Thoracic aorta (tissue), 2 donors: ENCODE measurements at places on chromosomes 7 and 10. TPM values are rescaled to one million over a fixed set of nuclear protein-coding genes. Genes with fewer than 3 reads are reported as not detected.

DNA sequence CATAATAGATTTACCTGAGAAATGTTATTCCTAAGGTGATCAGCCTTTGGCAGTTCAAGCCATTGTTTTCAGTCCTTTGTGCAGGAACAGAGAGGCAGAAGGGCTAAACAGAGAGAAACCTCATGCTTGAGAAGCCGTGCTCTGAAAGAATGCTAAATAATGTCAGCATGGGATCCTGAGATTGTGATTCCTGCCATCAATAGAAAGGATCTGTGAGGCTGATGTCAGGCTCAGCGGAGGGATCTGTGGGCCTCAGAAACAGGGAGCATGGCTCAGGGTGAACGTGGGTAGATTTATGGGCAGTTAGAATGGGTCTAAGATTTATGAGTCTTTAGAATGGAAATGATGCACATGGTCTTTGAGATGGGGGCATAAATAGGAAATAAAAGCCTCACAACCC lies 439.2 kb upstream of the IGFBP3 start:
- DNase-seq = no peak

The VKORC1L1 gene
- total RNA-seq = 20.9 TPM

- DNase-seq = no peak
These were observed 231.9 kb upstream of the PPP2R2D start for GRCh38 chr10:131668903-131669302.

GRCh38 chr7:15905251-15906040 lies 219.0 kb upstream of the MEOX2 start:
- no peak for DNase-seq

The ZRANB1 gene
- total RNA-seq = 30.9 TPM

The CLDN4 gene
- total RNA-seq = not detected

DNA sequence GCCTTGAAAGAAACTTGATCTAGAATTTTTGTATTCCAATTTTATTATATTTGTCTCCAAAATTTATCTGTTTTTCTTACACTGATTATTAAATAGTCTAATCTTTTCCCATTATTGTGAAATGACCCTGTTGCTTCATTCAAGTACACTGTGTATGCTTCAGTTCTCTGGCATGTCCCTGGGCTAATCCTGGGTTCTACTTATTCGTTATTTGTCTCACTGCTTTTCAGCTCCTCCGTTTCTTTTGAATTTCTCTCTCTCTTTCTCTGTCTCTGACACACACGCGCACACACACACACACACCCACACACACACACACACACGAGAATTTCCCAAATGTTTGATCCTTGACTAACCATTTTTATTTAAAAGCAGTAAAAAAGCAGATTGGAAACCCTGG lies 768.6 kb downstream of the NRG3 start:
- DNase-seq = no peak

The COL13A1 gene
- total RNA-seq = 34.1 TPM

The MBL2 gene
- total RNA-seq = not detected

DNA sequence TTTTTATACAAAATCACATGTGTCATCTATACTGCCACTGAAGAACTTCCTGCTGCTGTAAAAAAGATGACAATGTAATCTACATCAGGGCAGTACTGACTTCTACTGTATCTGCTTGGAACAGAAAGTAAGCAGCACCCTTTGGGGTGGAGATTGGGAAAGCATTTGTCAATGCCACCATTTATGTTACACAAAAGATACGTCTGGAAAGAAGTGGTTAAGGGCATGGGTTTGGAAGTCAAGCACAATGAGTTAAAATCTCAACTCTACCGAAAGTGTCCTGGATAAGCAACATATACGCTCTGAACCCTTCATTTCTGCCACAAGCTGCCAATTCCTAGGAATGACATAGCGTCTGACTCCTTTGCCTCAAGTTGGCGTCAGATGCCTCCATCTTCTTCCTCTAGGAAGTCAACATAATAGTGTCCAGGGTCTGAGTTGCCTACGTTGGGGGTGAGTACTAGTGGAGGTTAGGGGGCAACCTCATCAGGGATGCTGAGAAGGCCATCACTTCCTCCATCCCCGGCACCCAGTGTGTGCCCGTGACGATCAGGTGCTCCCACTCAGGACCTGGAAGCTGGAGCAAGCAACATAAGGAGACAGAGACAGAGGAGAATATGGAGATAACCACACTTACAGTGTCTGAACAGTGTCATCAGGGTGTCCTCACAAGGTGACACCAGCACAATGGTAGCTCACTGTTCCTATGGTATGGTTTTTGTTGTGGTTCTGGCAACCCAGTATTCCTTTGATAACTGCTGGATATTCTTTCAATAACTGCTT lies 58.3 kb downstream of the SGMS1 start:
- no peak for DNase-seq

- no peak for DNase-seq
These were observed 45.4 kb downstream of the ST7 start for GRCh38 chr7:116998567-116999175.

The EVX1 gene
- not detected for total RNA-seq

DNA sequence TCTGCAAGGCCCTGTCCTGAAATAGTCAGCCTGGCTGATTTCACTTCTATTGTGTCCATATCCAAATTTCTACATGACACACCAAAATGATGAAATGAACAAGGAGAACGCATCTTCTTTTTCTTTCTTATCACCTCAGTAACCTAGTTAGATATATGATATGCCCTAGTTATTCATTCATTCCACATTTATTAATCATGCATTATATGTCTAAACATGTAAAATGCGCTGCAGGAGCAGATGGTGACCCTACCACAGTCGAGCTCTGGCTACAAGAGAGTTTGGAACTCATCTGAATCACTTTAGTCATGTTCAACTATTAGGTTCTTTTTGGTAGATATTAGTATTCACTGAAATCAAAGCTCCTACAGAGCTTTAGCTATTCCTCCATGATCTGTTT lies 31.8 kb upstream of the VPS41 start:
- no peak for DNase-seq

The RSPH10B2 gene
- total RNA-seq = not detected

The INMT gene
- total RNA-seq = 137 TPM

The ZNF33A gene
- total RNA-seq = 51.5 TPM

The BTBD16 gene
- total RNA-seq = not detected

The GALNT17 gene
- 17.6 TPM for total RNA-seq

The EBLN1 gene
- total RNA-seq = not detected

GRCh38 chr10:23780331-23780730 lies 341.5 kb downstream of the OTUD1 start:
- no peak for DNase-seq

GRCh38 chr10:118027397-118027796 lies 19.3 kb downstream of the RAB11FIP2 start:
- no peak for DNase-seq

DNA sequence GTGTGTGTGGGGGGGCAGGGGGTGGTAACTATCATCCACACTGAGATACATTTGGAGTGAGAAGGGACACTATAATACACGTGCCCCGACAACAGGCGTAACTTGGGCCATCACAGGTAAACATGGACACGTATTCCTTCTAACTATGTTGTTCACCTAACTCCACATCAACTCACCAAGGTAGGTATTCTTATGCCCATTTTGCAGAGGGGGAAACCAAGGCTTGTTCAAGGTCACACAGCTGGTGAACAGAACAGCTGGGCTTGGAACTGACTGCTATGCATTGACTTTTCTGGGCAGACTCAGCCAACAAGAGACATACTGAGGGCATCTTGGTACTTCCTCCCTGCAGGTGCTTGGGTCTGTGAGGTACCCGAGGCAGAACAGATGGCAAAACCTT lies 170.1 kb downstream of the ADAM12 start:
- no peak for DNase-seq

DNA sequence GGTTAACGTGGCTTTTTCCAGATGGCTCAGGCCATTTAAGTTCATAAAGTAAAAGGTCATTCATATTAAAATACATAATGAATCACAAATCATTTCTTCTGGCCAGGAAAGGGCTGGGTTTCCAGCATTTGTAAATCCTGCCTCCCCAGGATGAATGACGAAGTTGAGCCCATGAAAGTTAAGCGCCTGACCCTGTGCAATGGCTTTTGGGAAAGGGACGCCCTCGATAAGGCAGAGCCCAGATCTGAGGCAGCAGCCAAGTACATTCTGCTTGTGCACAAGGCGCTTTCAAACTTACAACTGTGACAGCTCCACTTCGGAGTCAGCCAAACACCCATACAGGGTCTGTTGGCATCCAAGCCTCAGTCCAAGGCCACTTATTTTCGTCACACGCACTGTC lies 2.8 kb downstream of the GIMAP6 start:
- no peak for DNase-seq

The CCDC7 gene
- 35.6 TPM for total RNA-seq

GRCh38 chr10:70885931-70886903 lies 2.1 kb downstream of the PCBD1 start:
- DNase-seq = no peak

DNA sequence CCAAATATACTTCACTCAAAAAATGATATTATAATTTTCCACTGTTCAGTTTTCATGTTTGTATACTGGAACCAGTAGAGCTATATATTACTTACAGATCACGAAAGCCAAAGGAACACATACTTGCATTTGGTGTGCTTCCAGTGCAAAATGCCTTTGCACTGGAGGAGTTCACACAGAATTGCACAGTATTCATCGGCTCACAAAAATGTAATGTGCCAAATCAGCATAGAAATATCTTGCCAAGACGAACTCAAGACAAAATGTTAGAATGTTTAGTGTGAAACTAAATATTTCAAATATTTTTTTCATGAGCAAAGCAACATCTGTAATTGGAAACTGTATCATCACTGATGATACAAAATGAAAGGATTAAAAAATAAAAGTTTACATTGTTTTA lies 646.2 kb upstream of the SEMA3D start:
- no peak for DNase-seq

DNA sequence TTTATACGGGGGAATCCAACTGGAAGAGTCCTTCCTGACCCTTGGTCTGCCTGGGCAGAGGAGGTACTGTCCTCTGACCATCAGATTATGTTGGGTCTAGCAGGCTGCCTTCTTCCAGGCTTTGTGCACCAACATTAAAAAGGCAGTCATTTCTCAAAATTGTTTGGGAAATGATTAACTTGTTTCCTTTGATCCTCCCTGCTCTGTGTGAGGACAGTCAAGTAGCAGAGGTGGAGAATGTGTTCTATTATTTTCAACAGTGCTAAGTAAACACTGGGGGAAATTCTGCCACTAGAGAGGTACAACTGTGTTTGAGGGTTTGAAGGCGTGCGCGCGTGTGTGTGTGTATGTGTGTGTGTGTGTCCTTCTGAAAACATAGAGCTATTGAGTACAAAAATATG lies 20.6 kb downstream of the ACSL5 start:
- no peak for DNase-seq

DNA sequence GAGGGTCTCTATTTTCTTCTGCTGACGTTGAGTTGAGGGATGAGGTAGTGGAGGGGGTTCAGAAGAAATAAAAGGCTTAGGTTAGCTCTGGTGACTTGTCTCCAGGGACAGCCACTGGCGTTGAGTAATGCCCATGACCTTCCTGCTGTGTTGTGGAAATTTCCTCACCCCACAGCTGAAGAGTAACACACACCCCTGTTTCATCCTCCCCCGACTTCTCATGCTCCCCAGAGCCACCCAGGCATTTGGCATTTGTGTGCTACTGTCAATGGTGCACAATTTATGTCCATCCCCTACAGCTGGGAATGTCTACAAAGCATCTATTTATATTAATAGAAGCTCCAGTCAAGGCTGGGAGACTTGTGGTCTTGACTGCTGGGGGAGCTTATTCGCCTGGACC lies 4.7 kb upstream of the TMEM72 start:
- DNase-seq = no peak

The CADPS2 gene
- total RNA-seq = 32.5 TPM

The C10orf105 gene
- total RNA-seq = 0.14 TPM

DNA sequence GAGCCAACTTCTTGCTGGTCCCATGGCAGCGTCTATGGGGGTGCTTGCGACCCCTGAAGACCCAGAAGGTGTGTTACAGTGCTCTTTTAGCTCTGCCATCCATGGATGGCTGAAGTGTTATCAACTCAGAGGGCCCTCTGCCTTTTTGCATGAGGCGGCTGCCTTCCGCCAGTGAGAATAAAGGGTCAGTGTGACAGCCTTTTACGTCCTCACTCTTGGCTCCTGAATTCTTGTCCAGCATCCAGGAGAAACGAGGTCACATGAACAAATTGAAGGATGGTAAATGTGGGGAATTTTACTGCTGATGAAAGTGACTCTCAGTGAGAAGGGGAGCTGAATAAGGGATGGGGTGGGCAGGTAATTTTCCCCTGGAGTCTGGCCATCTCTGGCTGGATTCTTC lies 24.1 kb downstream of the SSMEM1 start:
- no peak for DNase-seq

The ZNF746 gene
- 26.0 TPM for total RNA-seq

DNA sequence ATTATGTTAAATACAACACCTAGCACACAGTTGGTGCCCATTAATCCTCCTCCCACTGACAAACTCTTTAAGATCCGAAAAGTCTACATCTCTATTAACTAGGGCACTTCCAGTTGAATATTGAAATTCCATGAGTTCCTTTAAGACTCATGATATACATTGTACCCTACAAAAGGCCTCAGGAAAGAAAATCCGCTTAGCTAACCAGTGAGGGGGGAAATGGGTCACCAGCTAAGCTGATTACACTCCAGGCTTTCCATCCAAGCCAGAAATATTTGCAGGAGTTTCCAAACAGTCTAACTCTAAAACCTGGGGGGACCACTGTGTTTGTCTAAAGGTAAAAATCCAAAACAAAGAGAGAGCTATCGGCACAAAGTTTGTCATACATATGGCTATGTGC lies 1.3 kb upstream of the LRIT2 start:
- DNase-seq = no peak

The SP8 gene
- not detected for total RNA-seq

DNA sequence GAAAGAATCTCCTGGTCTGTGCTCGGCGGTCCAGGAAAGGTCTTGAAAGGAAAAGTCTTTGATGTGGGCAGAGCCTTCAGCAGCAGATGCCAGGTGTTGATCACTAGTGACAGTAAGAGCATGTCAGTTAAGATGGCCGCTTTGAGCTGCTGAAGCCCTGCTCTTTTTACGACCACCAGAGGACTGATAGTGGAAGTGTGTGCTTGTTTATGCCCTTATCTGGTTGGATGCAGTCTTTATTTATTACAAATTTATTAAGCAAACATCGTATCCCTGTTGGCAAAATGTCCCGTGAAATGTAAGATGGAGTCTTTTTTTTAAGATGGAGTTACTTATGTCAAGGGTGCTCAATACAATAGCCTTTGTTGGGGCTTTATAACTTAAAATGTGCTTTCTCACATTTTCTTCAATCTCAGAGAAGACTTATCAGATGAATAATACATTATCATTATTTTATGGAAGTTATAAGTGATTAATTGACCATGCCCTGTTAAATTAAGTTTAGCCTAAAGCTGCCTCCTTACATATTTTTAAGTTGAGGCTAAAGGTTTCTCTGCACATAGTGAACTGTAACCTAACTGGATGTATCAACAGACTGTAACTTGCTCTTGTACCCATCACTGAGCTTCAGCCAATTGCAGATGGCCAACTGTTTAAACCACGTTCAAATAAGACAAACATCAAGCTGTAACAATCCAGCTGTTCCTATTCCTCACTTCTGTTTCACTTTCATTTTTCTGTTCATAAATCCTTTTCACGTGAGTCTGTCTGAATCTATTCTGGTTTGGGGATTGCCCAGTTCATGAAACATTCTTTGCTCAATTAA lies 97.4 kb upstream of the PIK3CG start:
- no peak for DNase-seq

- DNase-seq = no peak
These were observed 32.5 kb downstream of the OGDH start for GRCh38 chr7:44638611-44639557.

The UPK3B gene
- 3.9 TPM for total RNA-seq

- DNase-seq = no peak
These were observed 939 bp upstream of the VAX1 start for GRCh38 chr10:117138838-117139580.
